IPS DF 6.9 (cell line): ENCODE measurements at places on chromosomes 1 and 21.

DNA sequence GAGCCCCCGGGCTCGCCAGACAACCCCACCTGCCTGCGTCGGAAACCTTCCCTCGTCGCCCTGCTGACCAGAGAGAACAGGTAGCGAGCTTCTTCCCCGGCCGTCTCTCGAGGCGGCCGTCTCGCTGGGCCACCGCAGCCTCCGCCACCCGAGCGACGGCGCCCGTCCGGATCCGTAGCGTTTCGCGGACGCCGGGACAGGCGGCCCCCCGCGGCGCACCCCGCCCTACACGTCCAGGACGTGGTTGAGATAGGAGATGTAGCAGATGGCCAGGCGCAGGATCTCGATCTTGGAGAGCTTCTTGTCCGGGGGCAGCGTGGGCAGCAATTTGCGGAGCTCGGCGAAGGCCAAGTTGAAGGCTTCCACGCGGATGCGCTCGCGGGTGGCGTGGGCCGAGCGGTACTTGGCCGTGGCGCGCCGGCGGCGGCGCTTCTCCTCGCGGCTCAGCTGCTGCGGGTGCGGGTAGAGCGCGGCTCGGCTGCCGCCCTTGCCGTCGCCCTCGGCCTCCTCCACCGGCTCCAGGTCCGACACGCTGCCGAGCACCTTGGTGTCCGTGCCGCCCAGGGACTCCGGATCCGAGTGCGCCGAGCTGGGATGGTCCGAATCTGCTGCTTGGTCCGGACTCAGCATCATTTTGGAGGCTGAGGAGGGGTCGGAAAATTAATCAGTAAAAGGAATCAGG lies 3.0 kb downstream of the NHLH2 start:
- 0 out of 2 replicates have a peak, but pooled peaks cover 2% of the 10 kb centered on the region for H3K4me1 ChIP-seq
- H3K27me3 ChIP-seq, result peaks cover 3% of the 10 kb centered on the region; the same call in 1 of the 2 replicates
- peak overlapping the region; percentile 56 for H3K4me3 ChIP-seq
- no peak overlapping the region for H3K27ac ChIP-seq
- DNase-seq, result no peak

DNA sequence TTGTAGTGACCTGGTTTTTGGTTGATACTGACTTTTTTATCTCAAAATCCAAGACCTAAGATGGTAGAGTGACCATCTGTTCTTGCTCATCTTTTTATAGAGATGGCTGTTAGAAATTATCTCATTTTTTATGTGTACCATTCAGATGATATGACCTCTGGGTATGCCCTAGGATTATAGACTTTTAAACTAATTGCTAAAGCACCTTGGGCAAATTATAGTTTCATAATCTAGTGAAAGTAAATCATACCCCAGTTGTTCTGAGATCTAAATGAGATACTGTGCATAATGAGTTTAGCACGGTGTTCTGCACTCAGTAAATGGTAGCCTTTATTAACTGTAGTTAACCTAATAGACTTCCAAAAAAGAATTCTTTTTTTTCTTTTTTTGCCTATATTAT lies 182.6 kb upstream of the L1TD1 start:
- H3K36me3 ChIP-seq, result no peaks in the 10 kb centered on the region
- no peak overlapping the region for H3K27ac ChIP-seq
- DNase-seq, result no peak
- no peaks in the 10 kb centered on the region for H3K27me3 ChIP-seq

DNA sequence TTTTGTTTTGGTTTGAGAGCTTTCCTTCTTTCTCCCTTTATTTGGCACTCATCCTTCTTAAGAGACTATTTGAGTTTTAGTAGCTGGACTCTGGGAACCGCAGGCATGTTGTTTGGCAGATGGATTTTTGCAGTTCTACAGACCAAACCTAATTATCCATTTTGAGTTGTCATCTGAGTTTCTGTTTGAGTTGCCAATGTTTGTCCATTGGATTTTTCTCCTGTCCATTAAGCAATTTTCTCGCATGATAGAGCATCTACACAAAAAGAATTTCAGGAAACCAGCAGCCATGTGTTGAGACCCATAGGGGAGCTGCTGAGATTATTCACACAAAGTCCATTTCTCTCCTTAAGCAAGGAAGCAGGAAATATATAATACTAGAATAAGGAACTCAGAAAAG lies 17.2 kb upstream of the CXADR start:
- no peak for DNase-seq
- no peaks in the 10 kb centered on the region for H3K27me3 ChIP-seq
- no peak overlapping the region for H3K4me3 ChIP-seq
- no peaks in the 10 kb centered on the region for H3K4me1 ChIP-seq

DNA sequence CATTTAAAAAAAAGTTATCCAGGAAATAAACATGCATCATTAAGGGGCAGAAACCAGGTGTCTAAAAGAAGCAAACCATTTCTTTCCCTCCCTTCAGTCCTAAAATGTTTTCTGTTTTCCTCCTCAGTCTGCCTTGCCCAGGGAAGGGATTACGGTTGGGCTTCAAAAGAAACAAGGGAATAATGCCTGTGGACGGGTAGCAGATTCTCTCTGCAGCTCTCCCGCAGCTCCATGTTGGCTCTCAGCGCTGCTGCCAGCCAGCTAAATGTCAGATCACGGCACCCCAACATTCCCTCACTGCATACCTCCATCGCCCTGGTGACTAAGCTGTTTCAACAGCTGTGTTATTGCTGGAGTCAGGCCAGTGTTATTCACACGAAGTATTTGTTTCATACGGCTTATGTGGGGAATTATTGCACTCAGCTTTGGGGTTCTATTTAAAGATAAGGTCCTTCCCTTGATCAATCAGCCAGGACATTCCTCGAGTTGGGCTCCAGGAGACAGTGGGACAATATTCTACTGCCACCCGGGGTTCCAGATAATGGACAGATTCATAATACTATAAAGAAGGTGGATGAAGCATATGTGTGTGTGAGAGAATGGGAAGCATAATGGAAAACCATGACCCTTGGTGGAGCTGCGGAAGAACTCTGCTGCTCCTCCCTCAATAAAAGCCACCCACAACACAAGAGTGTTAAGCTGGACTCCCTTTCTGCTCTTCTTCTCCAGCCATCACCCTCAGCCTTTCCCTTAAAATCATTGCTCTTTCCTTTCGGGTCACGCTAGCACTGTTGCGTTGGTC lies 58.2 kb downstream of the WLS start:
- H3K27me3 ChIP-seq, result no peaks in the 10 kb centered on the region
- H3K4me1 ChIP-seq, result no peaks in the 10 kb centered on the region
- no peak for DNase-seq
- no peak overlapping the region for H3K4me3 ChIP-seq

DNA sequence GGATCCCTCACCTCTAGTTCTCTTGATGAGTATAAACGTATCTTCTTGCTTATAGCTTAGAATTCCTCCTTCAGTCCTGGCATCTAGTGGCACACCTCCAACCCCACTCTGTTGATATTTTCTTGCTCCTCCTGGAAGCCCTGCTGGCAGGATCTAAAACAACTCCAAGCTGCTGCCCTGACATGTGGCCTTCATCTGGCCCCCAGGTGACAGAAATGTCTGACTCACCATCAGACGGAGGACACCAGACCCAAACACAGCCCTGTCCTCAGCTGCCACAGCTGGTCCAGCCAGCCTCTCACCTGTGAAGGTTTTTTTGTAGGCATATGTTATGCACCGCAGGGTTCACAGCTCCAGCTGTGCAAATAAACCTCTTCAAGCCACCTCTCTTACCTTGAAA lies 53.4 kb downstream of the KRTAP19-8 start:
- no peak overlapping the region for H3K4me3 ChIP-seq
- no peaks in the 10 kb centered on the region for H3K27me3 ChIP-seq
- no peak for DNase-seq
- H3K4me1 ChIP-seq, result no peaks in the 10 kb centered on the region
- no peaks in the 10 kb centered on the region for H3K36me3 ChIP-seq

DNA sequence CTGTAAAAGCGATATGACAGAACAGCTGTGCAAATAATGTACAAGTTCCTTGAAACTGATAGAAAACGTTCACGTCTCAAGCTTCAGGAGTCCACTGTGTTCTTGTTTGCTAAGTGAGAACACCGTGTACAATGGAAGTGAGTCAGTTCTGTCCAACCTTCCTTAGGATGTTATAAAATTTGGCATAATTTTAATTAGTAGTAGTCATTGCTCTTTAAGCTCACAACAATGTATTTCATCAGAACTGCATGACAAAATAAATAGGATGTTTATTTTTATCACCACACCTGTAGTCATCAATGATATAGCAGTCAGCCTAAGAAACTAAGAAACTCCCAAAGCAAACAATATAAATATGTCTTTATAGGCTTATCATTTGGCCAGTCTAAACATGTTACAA lies 53.0 kb downstream of the RGS2 start:
- no peaks in the 10 kb centered on the region for H3K27me3 ChIP-seq
- H3K4me1 ChIP-seq, result no peaks in the 10 kb centered on the region
- DNase-seq, result no peak

DNA sequence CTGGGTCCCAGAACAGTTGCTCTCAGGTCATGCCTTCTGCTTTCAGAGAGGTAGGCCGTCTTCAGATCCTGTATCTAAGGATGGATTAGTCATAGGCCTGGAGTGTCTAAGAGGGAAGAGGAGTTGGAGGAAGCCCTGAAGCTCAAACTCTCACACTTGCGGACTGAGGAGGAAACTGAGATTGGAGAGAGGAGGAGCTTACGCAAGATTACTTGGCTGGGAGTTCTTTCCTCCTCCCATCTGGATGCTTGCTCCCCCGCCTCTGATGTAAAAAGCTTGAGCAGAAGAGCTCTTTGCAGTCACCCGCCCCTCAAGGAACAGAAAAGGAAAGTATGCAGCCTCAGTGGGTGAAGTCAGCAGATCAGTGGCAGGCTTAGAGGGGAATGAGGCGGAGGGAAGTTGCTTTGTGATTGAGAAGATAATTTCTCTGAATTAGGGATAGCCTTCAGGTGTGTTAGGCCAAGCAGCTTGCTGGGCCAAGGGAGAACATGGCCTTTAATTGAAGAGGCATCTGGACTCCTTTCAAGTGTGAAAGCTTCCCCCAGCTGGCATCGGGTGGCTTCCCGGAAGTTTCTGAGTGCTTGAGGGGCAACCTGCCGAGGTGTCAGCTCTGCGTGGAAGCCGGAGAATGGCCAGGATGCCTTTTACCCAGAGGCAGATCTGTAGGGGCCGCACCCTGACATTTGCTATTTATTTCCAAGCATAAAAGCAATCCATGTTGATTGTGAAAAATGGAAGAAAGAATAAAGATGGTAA lies 6.6 kb downstream of the ADORA1 start:
- peaks cover 4% of the 10 kb centered on the region; the same call in 1 of the 2 replicates for H3K4me1 ChIP-seq
- DNase-seq, result no peak
- no peak overlapping the region for H3K4me3 ChIP-seq
- H3K36me3 ChIP-seq, result no peaks in the 10 kb centered on the region
- no peaks in the 10 kb centered on the region for H3K27me3 ChIP-seq

DNA sequence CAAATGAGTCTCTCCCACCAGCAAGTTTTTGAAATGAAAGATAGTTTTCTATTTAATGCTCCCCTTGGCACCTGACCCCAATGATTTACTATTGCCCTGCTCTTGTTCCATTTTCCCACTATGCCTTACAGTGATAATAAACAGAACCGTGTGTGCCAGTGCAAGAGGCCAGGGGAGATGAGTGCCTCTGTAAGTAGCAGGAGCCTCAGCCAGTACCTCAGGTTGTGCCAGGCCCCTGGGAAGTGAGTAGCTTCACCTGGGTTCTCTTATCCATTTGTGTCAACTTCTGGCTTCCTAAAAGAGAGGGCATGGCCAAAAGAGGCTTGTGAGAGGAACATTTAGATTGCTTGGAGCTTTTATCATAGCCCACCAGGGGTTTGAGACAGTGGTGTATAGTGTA lies 3.4 kb upstream of the ROR1 start:
- no peaks in the 10 kb centered on the region; the same call in 1 of the 2 replicates for H3K4me1 ChIP-seq
- no peaks in the 10 kb centered on the region for H3K36me3 ChIP-seq
- no peak for DNase-seq
- H3K27ac ChIP-seq, result no peak overlapping the region
- no peak overlapping the region for H3K4me3 ChIP-seq

DNA sequence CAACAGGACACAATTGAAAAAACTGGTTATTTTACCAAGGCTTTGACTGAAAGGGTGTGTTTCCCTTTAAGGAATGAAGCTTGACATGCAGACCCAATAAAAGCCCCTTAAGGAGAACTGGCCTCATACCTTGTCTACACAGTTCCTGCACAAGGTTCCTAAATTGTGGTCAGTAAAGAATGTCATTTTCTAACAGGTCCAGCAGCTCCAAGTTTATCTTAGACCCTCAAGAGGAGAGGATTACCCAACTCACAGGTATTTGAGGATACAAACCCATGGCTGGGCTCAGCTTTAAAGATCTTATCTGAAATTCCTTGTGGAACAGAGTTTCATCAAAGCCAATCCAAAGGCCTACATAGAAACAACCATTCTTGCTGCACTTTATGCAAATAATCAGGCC lies 31.4 kb upstream of the CBR3 start:
- H3K36me3 ChIP-seq, result peaks cover 4% of the 10 kb centered on the region; the same call in 1 of the 2 replicates
- H3K27ac ChIP-seq, result no peak overlapping the region
- peaks cover 3% of the 10 kb centered on the region; the same call in 1 of the 2 replicates for H3K4me1 ChIP-seq
- no peak for DNase-seq
- H3K4me3 ChIP-seq, result no peak overlapping the region

DNA sequence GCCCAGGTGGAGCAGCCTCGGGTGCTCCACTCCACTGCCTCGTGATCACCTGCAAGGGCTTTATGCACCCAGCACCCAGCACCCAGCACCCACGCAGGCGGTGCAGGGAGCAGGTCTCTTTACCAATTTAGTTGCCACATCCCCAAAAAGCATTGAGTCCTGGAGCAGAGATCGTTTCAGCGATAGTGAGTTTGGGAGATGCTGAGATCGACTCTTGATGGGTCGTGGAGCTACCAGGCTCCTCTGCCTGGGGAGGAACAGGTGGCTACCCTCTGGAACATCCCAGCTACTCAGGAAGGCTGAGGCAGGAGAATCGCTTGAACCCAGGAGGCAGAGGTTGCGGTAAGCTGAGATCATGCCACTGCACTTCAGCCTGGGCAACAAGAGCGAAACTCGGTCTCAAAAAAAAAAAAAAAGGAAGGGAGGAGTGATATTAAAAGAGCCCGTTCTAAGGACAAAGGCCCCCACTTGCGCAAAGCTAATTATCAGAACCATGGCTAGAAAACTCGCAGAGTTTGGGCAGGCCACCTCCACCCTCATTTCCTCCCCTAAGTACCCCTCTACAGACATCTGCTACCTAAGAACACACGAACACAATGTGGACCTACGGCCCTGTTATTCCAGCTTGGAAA lies 106.5 kb upstream of the SLC45A1 start:
- no peaks in the 10 kb centered on the region for H3K27me3 ChIP-seq

- no peak overlapping the region for H3K4me3 ChIP-seq
- no peak for DNase-seq
- H3K27ac ChIP-seq, result no peak overlapping the region
- H3K36me3 ChIP-seq, result no peaks in the 10 kb centered on the region
Observed at GRCh38 chr1:7219031-7219430, 433.8 kb downstream of the CAMTA1 start.

- peaks cover 2% of the 10 kb centered on the region; the same call in 1 of the 2 replicates for H3K4me1 ChIP-seq
- H3K27me3 ChIP-seq, result no peaks in the 10 kb centered on the region
- no peaks in the 10 kb centered on the region for H3K36me3 ChIP-seq
Observed at GRCh38 chr1:201313086-201313485, 29.8 kb downstream of the PKP1 start.

- H3K4me1 ChIP-seq, result 0 out of 2 replicates have a peak, but pooled peaks cover 4% of the 10 kb centered on the region
- H3K27ac ChIP-seq, result no peak overlapping the region
- H3K36me3 ChIP-seq, result no peaks in the 10 kb centered on the region; the same call in 1 of the 2 replicates
- DNase-seq, result no peak
- H3K27me3 ChIP-seq, result no peaks in the 10 kb centered on the region
Observed at GRCh38 chr21:45577801-45578175, 35.5 kb upstream of the SLC19A1 start.
